Inflammatory macrophage (primary cell): ENCODE measurements at places on chromosomes 2 and 18.

- no peak for DNase-seq
These were observed 43.7 kb downstream of the IKZF2 start for GRCh38 chr2:213107728-213108127.

GRCh38 chr18:10798727-10799550, 273.1 kb downstream of the NAPG start:
- DNase-seq, result no peak

DNA sequence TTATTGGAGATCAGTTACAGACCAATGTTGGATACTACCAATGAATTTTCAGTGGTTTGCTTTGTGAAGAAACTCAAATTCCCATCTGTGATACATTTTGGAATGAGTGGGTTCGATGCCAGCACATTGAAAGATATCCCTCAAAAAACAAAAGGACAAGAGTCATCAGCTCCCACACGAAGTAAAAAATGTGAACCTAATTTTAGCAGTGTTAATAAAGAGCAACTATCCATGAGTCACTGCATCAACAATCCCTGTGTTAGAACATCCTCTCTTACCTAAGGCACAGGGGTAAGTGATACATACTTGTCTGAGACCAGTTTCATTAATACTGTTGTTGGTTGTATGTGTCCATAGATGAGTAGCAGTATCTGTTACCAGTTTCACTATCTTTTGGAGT, 551.8 kb upstream of the SOX11 start:
- DNase-seq, result no peak

DNA sequence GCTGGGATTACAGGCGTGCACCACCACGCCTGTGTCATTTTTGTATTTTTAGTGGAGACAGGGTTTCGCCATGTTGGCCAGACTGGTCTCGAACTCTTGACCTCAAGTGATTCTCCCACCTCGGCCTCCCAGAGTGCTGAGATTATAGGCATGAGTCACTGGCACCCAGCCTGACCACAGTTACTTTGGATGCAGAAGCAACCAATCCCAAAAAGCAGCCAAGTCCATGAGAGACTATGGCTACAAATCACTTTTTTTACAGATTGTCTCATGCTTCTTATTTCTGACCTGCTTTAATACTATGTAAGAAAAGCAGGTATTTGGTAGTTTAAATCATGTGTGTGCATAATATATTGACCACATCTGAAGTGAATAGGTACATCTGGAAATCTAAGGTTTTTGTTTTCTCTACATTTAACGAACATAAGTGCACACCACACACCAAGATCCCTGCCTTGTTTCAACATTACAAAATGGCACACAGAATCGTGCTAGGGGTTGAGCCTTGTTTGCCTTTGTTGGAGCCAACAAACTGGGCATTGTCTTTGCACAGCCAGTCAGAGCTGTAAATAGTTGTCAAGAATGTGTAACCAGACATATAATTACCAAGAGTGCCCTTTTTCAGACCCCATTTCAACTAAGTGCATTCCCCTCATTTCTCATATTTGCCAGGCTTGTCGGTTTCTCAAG, 18.3 kb upstream of the MAP4K4 start:
- no peak for DNase-seq
